Activated naive CD4-positive, alpha-beta T cell treated with anti-CD3 and anti-CD28 coated beads, Interleukin-2, amount 50 U/mL, for 16 hours (primary cell): ENCODE measurements at places on chromosomes 11 and 22.
A peak's percentile ranks its signal among the peaks of the same experiment; 100 is the strongest.

GRCh38 chr11:23455321-23455891, 595.1 kb upstream of the CCDC179 start:
- DNase-seq: no peak

DNA sequence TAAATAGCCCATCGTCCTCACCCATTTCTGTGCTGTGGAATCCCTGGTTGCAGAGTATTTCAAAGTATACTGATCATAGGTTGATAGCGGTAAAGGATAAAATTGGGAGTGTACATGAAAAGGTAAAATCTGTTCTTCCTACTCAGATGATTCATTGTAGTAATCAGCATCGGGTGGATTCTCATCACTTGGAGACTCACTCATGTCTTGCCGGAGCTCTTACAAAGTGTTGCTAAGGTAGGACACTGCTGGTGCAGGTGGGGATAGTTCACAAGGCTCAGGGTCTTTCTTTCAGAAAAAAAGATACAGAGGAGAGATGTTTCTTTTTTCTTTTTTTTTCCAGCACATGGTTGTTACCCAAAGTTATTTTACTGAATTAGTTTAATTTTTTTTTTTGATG, 84.8 kb downstream of the MTNR1B start:
- DNase-seq: no peak

- DNase-seq: no peak
These were observed 80.3 kb downstream of the TRIM44 start for GRCh38 chr11:35742707-35743454.

DNA sequence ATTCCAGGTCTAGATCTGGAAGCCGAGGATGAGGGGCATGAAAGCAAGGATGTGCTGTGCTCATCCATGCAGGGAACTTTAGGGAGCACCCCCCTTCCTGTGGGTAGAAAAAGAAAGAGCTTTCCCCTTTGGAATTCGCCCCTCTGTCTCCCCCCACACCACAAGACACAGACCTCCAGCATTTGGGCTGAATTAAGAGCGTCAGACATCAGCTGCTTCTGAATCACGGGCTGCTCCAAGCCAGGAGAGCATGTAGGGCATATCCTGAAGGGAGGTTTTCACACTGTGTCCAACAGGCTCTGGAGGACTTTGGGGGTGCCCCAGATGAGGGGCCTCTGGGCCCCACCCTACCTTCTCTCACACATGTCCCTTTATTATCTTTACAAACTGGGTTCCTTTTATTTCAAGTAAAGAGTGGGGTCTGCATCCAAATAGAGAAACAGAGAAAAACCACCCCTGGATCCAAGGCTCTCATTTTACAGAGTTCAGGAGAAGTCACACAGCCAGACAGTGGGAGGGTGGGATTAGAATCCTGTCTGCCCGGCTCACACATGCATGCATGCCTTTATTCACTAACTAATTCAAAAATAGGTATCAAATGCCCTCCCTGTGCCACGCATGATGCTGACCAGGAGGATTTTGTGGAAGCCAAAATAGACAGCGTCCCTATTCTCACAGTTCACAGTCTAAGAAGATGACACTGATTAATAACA, 52.8 kb downstream of the LRRC32 start:
- no peak for DNase-seq

DNA sequence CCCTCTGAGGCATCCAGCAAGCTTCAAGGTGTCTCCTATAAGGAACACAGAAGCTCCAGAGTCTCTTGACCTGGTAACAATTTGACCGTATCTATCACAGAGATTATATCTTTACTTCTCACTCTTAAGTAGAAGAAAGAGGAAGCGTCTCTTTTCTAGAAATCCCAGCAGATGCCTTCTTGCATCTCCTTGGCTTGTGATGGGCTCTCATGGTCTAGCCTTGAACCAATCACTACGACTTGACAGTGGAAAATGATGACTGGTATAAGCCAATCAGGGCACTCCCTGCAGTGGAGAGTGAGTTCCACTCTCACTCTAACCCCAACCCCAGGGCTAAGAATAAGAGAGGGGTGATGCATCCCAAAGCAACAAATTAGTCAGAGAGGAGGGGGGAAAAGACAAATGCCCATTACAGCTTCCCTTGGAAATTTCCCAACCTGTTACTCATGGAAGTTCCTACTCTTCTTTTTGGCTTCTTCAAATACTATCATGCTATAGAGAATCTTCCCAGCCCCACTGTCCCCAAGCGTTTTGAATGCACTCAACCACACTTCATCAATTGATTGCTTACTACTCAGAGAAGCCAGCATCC, 293.5 kb downstream of the MN1 start:
- DNase-seq: no peak

DNA sequence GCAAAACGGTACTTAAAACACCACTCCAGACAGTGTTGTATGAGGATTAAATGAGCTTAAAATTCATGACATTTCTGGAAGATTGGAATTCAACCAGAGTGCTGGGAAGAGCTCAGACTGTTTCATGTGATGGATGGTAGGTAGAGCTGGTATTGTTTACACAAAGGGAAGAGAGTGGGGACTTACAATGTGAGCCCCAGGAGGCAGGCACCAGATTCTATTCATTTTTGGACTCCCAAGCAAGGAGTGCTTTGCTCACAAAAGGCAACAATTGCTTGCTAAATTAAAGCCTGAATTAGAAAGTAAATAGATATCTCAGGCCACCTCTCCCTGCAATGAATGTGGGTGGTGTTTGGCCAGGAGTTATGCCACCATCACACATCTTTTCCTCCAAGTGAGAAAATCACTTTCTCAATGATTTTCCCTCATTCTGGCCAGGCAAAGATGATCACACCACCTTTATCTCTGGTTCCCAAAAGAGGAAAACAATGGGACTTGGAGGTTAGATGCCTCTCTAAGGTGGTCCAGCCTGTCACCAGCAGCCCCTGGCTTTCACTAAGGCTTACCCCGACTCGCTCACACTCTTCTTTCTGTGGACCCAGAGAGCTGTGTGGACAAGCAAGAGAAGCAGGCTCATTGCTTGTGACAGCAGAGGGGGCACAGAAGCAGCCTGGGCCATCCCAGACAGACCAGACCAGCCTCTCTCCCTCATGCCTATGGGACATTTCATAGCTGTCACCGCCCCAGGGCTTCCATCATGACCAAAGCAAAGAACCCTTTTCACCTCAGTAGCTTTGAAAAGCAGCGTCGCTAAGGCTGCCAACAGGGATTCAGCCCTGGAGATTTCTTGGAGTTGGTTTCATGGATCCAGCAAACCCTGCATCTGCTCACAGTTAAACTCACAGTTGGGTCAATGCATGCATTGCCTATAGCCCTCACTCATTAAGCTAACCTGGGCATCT, 63.5 kb upstream of the DRD2 start:
- no peak for DNase-seq

GRCh38 chr11:10221342-10221741, 72.7 kb downstream of the SBF2 start:
- no peak for DNase-seq

DNA sequence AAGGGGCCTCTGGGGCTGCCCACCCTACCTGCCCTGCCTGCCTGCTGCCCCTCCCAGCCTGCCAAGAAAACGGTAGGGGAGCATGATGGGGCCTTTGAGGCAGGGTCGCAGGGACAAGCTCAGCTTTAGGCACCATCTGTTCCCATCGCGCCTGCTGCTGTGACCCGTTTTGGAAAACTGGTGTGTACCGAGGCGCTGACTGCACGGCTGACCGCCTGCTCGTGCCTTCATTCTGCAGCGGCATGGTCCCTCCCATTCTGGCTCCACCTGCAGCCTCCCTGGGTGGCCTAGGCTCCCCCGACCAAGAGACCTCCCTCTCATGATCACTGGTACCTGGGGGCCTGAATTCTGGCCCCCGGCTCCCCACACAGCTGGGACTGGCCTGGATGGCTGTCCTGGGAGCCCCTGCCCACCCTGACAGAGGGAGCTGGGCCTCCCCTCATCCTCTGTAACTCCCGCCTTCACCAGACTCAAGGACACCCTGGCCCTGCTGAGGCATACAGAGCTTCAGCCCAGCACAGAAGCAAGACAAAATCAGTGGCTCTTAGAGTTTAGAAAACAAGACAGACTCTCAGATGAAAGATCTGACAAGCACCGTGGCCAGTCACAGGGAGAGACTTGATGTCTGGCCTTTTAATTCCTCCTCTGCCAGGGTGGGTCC, 6.5 kb upstream of the MYRF start:
- DNase-seq: no peak

GRCh38 chr22:46869831-46870441, 107.5 kb downstream of the TBC1D22A start:
- no peak for DNase-seq

- DNase-seq: peak; percentile 16
These were observed 127.7 kb downstream of the OSBP2 start for GRCh38 chr22:30822216-30823014.

DNA sequence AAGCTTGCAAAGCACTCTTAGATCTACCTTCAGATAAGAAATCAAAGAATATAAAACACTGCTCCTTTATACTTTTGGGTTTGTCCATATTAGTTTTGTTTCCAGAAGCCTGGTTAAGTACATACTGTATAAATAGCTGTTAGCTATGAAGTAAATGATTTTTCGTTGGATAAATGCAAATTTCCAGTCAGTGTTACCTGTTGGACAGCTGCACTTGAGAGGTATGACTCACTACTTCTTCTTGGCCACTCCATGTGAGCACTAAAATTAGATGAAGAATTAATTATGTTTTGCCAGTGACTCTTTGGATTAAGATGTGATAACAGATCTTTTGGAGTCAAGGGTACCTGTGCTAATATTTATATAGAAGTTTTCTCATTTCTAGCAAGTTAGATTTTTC, 9.5 kb upstream of the TSG101 start:
- DNase-seq: no peak

- DNase-seq: no peak
These were observed 11.7 kb downstream of the SEC14L2 start for GRCh38 chr22:30408388-30409102.

DNA sequence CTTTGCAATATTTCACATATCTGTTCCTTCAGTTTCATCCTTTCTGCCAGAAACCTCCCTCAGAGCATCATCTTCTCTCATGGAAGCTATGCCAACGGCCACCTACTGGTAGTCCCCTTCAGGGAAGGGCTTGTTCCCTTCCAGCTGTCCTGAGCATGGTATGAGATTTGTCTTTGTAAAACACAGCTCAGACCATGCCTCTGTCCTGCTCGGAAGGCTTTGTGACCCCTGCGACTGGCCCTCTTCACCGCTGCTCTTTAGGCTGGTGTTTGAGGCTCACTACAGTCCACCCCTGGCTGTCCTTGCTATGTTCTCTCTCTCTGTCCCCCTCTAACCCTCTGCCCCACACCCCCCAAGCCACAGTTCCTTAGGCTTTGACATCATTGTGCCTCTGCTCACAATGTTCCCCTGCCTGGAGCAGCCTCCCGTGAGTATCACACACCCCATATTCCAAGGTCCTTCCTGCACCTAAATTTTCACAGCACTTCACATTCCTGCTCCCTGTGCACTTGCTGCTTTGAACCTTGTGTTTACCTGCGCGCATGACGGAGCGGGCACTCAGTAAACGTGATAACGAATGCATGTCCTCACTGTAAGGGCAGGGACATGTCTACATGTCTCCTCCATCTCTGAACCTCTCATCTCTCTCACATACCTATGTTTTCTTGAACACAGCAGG, 24.0 kb upstream of the ACER3 start:
- no peak for DNase-seq

DNA sequence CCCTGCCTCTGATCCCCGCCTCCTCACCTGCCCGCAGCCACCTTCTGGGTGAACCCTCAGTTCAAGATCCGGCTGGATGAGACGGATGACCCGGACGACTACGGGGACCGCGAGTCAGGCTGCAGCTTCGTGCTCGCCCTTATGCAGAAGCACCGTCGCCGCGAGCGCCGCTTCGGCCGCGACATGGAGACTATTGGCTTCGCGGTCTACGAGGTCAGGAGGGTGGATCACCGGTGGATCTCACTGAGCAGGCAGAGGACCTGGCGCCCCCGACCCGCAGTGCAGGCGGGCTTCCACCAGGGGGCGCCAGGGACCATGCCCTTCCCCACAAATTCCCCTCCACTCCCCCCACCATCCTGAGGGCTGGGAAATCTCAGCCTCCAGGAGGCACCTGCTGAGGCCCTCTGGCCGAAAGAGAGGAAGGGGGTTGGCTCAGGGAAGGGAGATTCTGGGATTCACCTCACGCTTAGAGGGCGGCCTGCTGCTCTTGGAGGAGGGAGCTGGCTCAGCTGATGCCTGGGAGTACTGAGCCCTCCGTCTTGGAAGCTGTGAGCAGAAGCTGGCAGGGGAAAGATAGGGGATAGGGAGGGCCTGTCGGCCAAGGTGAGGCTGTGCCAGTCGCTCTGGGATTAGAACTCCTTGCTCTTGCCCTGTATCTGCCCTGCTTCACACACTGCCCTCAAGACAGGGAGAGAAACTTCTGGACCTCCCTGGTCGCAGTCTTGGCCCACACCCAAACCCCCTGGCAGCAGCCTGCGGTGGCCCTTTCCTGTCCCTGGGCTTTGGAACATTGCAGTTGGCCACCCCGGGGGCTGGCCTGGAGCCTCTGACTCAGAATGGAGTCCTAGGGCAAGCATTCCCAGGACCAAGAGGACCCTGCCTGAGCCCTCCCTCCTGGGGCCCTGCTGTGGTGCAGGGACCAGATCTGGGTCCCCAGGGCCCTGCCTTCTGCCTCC, 23.2 kb downstream of the CAPN1 start:
- peak; percentile 48 for DNase-seq
